Prostate gland (tissue), 2 donors: ENCODE measurements at places on chromosomes 1 and 21.

- DNase-seq = no peak
Measured at GRCh38 chr1:41533016-41533730, 48.7 kb upstream of the EDN2 start.

GRCh38 chr1:26998429-26999300, 5.2 kb downstream of the TRNP1 start:
- DNase-seq = no peak

DNA sequence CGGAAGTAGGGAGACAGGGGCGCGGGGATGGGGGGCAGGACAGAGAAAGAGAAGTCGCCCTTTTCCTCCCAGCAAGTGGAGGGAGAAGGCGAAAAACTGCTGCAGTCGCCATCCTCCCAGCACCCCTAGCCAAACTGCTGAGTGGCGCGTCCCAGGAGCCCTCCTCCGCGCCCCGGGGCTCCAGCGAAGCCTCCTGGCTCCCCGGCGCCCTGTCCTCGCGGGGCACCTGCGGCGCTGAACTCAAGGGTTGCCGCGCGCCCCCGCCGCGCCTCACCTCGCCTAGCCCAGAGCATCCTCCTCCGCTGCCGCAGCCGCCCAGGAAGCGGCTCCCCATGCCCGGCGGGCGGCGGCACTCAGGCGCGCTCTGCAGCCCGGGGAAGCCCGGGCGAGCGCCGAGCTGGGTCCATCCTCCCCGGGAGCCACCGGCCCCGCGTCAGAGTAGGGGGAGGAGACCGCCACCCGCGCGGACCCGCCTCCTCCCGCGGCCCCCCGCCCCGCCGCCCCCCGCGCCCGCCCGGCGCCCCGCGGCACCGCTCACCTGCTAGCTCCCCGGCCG, at the start of gene DAB1:
DAB1 (minus strand) TSS at position 405 of the 556 bp plus-strand sequence. CDS start 133,030 bp downstream, outside the sequence.
- no peak for DNase-seq

DNA sequence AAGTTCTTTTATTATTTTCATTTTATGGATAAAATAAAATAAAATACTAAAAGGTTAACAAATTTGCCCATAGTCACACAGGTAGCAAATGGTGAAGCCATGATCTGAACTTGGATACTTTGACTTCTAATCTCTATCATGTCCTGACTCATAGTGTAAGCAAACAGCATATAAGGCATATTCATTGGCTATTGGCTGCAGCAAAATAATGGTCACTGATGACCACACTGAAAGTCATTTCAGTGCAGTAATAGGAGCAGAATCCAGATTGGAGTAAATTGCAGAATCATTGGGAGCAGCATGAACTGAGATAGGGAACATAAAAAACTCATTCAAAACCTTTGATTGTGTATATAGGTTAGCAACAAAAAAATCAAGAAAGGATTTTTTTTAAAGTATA, 262.9 kb downstream of the PLA2G4A start:
- DNase-seq = no peak

GRCh38 chr1:236980673-236981072, 23.6 kb downstream of the MT1HL1 start:
- no peak for DNase-seq
